ENCODE measurements at places on chromosomes 6 and 20. TPM values are rescaled to one million over a fixed set of nuclear protein-coding genes. Genes with fewer than 3 reads are reported as not detected.

The PLCB4 gene
- 45.3 TPM for total RNA-seq

The GLP1R gene
- not detected for total RNA-seq

The SNAP91 gene
- 0.25 TPM for total RNA-seq

The CD24 gene
- 1,898 TPM for total RNA-seq

The ADAT2 gene
- total RNA-seq, result 6.7 TPM

The WFDC5 gene
- not detected for total RNA-seq

The SAPCD1 gene
- total RNA-seq, result 3.2 TPM

The SPATS1 gene
- not detected for total RNA-seq

The NMBR gene
- total RNA-seq, result not detected

The EYS gene
- total RNA-seq, result 0.59 TPM

The SEL1L2 gene
- total RNA-seq, result not detected

The VSX1 gene
- not detected for total RNA-seq

The MRPL2 gene
- 62.5 TPM for total RNA-seq

The CST9L gene
- not detected for total RNA-seq

Data from left colon (tissue), 2 donors.